Activated T-helper 1 cell treated with anti-CD3 and anti-CD28 coated beads, Interleukin-2, amount 50 U/mL, for 16 hours (primary cell): ENCODE measurements at places on chromosomes 2 and 18.

GRCh38 chr2:174693344-174693743, 70.9 kb downstream of the CHRNA1 start:
- no peak for DNase-seq

DNA sequence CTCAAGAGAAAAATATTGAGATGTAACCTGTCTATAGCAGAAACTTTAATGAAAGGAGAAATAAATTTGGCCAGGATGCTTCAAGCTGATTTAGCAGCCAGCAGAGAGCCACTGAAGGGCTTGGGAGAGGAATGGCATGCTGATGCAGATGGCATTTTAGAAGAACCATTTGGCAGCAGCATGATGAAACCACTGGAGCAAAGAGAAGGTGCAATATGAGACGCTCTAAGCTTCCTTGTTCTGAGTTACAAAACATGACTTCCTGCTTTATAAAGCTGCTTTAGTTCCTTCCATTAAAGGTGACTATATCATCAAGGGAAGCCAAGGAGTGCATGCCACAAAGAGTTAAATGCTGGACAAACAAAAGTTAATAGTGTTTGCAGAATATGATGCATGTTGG, 189.7 kb downstream of the PID1 start:
- DNase-seq, result no peak

DNA sequence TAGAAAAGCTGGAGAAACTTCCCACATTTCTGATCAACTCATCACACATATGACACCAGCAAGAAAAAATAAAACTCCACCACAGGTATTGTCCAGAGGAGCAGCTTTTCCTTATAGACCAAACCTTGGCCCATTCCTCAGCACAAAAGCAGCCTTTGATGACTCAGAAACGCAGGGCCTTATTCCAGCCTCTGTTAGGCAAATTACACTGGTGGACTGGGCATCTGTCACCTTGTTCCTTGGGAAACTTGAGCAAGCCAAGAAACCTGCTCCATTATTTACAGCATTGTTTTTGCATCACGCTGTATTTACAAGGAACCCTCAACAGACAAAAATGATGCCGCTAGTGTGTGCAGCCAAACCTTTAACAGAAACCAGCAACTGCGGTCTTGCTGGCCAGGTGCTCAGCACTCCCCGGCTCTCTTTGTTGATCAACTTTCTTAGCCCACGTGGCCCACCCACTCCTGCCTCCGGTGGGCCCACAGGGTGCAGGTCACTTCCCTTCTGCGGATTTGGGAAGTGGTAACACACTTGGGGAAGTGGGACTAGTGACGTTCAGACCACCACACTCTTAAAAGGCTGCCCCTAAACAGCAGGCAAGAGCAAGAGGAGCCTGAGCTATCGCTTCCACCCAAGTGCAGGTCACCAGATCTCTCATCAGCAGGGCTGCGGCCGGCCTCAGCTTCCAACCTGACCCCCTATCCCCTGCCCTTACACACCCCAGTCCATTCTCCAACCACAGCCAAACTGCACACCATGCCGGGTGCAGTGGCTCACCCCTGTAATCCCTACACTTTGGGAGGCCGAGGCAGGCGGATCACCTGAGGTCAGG, 1.5 kb downstream of the AP1S3 start:
- DNase-seq, result no peak

DNA sequence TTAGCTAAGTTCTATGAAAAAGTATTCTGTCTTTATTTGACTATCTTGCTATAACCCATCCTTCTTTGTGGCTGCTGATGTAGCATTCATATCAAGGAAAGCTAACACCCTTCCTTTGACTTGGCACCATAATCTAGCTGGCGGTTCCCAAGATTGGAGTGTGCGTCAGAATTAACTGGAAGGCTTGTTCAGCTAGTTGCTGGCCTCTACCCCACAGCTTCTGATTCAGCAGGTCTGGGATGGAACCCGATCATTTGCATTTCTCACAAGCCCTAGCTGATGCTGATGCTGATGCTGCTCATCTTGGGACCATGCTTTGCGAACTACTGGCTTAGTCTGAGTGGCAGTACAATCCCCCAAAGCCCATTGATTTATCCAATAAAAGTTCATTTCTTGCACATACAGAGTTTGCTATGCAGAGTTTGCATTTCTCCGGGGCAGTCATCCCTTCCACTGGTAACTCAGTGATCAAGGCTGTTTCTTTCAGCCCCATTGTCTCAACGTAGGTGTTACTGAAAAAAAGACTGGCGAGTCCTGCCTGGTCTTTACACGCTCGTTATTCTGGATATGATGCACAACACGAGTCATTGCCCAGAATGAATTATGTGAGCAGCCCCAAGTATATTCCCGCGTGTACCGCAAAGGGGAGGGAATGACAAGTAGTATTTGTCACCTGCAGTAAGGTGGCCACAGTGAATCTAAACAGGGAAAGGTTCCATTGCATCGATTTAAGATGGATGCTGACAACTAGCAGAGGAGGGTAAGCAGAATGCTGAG, 96.5 kb downstream of the ZNF532 start:
- no peak for DNase-seq
